ENCODE measurements at places on chromosomes 3 and 15.
A peak's percentile ranks its signal among the peaks of the same experiment; 100 is the strongest.

DNA sequence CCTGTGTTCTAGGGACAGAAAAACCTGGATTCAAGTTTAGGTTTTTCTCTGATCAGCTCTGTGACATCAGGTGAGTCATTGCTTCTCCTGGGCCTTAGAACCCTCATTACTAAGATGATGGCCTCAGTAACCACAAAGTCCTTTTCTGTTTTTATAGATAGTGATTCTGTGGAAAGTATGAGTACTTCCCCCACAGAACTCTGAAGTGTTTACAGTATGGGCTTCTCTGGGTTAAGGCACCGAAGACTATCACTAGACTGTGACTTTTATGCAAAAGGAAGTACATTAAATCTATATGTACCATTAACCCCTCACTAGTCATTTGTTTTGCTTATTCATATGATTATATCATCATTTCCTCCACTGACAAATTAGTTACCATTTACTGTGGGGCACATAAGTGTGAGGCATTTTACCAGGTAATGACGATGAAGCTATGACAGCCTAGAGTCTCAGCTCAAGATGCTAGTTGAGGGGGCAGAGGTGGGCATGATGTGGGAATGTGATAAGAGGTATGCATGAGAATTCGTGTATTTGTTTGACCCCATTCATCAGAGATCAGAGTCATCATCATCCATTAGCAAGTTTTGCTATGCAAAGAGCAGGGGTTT, 15.0 kb upstream of the RORA start:
- DNase-seq, result no peak

GRCh38 chr15:89668171-89668570, 11.0 kb downstream of the PLIN1 start:
- no peak for DNase-seq

GRCh38 chr15:85831415-85832113, 36.8 kb upstream of the KLHL25 start:
- no peak for DNase-seq

- DNase-seq, result no peak
Observed at GRCh38 chr3:129230311-129231019, 18.9 kb upstream of the COPG1 start.

- no peak for DNase-seq
Observed at GRCh38 chr3:119893769-119894168, 111.9 kb downstream of the NR1I2 start.

GRCh38 chr3:129118745-129119144, 2.9 kb downstream of the RAB43 start:
- peak; percentile 18 for DNase-seq

GRCh38 chr15:97234851-97235610, 725.5 kb upstream of the ARRDC4 start:
- no peak for DNase-seq

DNA sequence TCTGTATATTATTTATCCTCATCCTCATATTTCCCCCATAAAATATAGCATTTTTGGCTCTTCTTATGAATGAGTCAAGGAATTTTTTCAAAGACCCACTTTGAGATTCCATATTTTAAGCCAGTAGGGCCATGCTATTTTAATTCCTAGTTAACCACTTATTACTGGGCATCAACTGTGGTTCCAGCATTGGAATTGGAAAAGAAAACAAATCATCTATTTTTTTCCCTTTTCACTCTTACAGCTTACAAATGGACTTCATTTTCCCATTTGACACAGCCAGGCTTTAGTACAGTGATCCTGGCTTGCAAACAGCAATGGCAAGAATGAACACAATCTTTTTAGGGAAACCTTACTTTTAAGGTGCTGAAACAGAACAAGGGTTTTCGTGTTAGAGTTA, 19.4 kb upstream of the PLCL2 start:
- no peak for DNase-seq

DNA sequence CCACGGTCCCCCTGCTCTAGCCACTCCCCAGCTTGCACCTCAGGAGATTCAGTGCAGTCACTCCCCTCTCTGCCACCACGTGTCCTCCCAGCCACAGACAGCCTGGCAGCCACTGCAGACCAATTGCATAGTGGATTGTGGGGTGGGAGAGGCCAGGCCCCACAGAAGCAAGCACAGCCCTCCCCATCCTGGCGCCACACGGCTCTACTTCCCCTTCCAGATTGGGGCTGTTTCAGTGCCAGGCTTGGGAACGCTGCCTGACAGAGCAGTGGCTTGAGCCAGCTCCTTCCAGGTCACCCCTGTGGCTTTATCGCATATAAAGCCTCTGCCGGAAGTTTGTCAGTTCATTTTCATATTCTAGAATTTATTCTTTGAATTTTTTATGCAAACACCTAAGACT, 90.7 kb downstream of the TMEM266 start:
- DNase-seq, result no peak
